ENCODE measurements at places on chromosomes 3 and 15.

GRCh38 chr3:154783521-154783931, 296.6 kb upstream of the MME start:
- no peak for DNase-seq

GRCh38 chr15:75661756-75662140, 14.0 kb downstream of the SNX33 start:
- DNase-seq: no peak

- no peak for DNase-seq
Observed at GRCh38 chr3:59433546-59433945, 383.7 kb upstream of the CFAP20DC start.

- no peak for DNase-seq
Observed at GRCh38 chr3:120764206-120764605, 21.7 kb downstream of the GTF2E1 start.

- DNase-seq: no peak
Observed at GRCh38 chr15:53786401-53786800, 26.9 kb upstream of the WDR72 start.

GRCh38 chr3:106018102-106018501, 149.3 kb upstream of the CBLB start:
- DNase-seq: no peak

DNA sequence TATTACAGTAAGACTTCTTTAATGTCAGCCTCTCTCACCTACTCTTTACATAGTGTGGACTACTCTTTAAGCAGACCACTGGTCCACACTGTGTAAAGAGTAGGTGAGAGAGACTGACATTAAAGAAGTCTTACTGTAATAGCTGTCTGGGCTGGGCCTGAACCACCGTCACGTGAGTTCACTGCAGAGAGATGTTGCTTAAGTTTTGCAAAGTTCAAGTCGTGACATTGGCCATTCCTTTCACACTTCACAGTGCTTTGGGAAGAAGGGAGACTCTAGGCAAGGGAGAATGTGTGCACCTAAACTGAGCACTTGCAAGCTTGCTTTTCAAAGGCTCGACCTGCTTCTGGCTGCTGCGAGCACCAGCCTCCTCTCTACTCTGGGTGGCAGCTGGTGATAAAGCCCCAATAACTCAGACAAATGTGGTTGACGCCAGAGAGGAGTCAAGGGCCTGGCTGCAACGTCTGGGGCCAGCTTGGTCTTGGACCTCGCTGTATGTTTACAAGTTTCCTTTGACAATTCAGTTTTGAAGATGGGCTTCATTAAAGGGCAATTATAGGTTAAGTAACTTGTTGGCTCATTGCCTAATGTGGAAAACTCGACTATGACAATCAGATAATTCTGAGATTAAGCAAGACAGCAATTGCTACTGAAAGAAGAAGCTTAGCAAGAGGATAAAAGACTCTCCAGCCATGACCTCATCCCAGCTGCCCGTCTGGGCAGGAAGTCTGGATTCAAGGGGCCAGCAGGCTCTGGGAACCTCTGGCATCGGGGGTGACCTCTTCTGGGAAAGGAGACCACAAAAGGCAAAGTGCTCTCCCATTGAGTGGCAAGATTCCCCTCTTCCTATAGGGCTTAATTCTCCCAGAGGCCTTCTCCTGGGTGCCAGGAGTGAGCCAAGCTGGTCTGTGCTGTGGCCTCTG, 242.1 kb upstream of the TLE3 start:
- DNase-seq: no peak
